H1 (cell line): ENCODE measurements at places on chromosomes 7 and 10. TPM values are rescaled to one million over a fixed set of nuclear protein-coding genes. Genes with fewer than 3 reads are reported as not detected.

Gene OR2A7
- polyA plus RNA-seq = 3.3 and 3.4 TPM in 2 replicates

- DNase-seq = peak; percentile 90
Measured at GRCh38 chr7:154953006-154953684, 49.8 kb downstream of the PAXIP1 start.

GRCh38 chr10:48456361-48456804 lies 148.5 kb downstream of the ARHGAP22 start:
- DNase-seq = peak; percentile 46

Gene SPDYE5
- not detected in 2 replicates for polyA plus RNA-seq

DNA sequence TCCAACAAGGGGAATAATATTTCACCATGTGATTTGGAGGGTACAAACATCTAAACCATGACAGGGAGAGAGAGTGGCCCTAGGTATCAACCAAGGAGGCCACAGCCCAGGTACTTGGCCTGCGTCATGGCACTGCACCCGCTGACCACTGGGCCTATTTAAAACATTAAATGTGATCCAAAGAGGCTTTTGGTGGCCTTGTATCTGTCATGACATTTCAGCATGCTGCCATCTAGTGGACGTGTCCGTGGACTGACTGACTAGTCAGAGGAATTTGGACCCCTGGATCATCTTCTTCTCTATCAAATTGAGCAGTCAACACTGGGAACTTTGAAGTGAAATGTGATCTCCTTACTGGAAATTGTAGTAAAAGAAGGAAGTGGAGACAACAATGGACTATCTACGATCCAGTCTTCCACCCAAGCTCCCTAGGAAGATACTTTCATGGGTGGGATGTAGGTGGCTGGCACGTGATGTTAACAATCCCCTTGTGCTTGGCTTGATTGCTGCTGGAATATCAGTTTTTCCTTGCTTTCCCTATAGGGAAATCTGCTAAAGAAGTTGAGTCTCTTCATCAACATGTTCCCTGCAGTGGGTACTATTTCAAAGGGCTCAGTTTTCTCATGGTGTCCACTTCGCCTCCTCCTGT lies 24.6 kb upstream of the ITGA8 start:
- DNase-seq = peak; percentile 73

DNA sequence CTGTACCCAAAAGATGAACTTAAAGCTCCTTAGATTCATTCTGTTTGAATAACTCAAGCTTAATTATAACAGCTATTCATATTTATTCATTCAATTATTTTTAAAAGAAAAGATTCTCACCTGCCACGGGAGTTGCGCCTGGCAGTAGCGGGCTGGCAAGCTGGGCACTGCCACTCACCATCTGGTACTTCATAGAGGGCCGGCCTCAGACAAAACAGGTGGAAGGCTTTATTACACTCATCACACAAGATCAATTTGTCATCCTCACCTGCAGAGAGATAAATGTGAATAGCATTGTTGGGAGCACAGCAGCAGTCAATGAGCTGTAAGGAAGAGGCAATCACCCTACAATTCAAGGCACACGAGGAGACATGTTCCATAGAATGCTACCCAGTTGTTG lies 15.8 kb downstream of the FZD9 start:
- no peak for DNase-seq

Gene LLCFC1
- not detected in 2 replicates for polyA plus RNA-seq

DNA sequence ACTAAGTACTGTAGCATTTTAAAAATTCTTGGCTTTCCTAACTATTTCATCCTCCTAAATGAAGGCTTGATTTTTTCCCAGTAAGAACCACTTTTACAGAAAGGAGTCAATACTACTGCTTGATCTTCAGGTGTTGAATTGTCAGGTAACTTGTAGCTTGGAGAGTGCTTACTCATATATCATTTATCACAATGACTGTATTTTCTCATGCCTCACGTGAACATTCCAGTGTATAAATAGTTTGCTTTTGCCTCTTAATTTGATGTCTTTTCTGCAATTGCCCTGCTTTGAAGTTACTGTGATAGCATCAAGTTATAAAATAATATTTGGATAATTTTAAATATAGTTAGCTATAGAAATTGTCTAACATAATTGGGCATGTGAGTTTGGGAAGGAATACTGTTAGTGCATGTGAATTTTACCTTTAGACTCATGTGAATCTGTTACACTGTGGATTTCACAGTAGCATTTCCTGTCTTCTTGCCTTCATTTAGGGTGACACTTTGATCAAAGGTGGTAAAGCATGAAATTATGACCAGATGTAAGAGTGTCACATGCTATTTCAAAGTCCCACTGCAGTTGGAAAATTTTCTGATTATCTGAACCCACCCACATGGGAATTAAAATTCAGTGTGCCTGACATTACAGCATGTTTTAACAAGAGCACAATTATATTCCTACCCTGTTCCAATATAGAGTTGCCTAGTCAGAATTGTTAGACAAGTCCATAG lies 962.8 kb downstream of the DNAJB9 start:
- no peak for DNase-seq

DNA sequence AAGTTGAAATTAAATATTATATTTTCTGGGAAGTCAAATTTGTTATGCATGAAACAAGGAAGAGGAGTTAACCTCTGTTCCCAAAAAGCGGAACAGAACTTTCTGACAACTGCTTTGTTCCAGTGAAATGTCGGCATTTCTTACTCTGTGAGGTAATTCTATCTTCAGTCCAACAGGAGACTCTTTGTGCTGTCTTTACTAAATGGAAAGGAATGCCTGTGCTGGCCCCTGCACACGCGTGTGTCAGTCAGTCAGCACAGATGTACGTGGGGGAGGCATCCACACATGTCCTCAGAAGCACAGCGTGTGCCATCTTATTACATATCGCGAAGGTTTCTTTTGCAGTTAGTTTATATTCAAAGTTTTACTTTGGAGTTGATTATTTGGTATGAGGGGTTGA lies 37.5 kb downstream of the NET1 start:
- DNase-seq = no peak

DNA sequence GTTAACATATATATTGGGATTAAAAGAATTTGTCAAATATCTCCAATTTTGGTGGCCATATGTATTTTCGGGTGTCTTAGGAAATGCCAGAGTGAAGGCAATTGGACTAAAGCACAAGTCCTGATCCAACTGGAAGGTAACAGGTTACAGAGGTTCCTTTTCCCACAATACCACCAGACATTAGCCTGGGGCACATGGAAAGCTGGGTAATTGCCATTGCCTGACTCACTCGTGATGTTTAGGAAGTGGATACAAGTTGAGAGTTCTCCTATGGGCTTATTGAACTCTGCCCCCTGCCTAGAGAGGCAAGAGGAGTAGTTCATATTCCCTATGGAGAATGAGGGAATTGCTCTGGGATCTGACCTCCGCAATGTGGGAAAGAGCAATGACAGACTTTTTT lies 5.7 kb downstream of the DNAH11 start:
- no peak for DNase-seq

GRCh38 chr10:110556969-110557601 lies 10.4 kb upstream of the SMC3 start:
- peak; percentile 70 for DNase-seq

Gene CALML5
- polyA plus RNA-seq = 0.09 TPM in 1 of 2 replicates, not detected in the other

- no peak for DNase-seq
Measured at GRCh38 chr10:50846753-50847152, 38.7 kb downstream of the A1CF start.

Gene CYP2C9
- 0.03 TPM in 1 of 2 replicates, not detected in the other for polyA plus RNA-seq

GRCh38 chr10:60006062-60006461 lies 99.7 kb upstream of the CCDC6 start:
- no peak for DNase-seq

DNA sequence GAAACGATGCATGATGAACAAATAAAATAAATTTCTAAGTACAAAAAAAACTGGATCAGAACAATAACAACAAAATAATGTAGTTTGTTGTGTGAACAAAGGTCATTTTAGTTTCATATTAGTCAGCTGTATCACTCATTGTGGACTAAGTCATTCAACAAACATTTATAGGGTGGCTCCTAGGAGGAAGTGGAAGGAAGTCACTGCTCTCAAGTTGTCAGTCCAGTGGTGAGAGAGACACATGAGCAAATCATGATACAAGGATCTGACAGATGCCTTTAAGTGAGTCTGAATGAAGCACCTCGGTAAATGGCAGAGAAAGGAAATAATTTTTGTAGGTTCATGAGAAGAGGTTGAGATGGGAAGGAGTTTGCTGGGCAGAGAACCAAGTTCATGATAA lies 56.8 kb downstream of the EPDR1 start:
- no peak for DNase-seq

Gene NUTM2B
- polyA plus RNA-seq = 0.20 and 0.27 TPM in 2 replicates

Gene TMEM140
- polyA plus RNA-seq = not detected in 2 replicates

DNA sequence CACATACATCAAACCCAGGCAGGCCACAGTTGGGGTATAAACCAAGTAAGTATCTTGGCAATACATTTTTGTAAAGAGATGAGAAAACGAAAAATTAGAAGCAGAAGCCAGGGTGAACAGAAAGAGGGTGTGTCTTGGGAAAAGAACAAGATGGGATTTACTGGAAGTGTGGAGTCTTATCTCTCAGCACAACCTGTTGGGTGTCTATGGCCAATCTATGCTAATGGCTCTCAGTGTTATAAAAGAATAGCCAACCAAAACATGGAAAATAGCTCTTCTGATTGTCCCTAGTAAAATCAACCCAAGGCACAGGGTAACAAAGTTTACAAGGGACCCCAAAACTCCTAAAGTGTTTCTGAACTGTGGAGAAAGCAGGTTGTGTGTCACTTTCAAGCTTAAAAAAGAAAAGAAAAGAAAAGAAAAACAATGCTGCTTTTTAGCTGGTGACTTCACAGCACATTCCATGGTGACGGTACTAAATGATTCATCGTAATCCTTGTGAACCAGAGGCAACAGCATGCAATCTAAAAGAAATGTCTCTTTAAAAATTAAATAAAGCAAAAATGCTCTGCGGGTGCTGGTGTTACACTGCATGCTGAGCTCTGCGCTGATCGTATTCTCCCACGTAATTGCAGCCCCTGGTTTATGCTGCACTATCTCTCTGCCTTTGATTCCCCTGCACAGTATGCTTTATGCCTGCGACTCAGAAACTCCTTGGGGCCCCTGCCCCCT lies 100.8 kb downstream of the C10orf90 start:
- no peak for DNase-seq

DNA sequence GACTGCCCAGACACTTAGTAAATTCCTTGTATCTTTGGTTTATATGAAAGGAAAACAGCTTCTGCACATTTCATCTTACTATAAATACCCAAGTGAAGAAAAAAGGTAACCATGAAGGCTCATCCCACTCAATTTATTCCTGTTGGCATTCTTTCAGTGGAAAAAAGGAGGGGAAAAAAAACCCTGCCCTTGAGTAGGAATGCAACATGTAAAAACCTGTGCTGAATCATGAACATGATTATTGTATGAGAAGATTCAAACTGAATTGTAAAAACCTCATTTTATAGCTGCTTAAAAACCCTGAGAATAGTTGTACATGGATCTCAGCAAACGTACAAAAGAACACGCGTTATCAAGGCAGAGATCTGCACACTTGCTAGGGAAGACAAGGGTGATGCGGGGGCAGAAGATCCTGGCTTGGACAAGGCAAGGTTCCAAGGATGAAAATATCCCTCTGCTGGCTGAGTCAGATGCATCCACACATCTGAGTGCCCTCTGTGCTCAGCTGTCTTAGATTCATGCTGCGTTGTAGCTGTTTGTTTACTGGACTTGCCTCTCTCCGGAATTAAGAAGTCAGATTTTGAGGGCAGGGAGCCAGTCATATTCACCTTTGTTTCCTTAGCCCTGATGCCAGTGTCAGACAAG lies 658.2 kb downstream of the PARD3 start:
- no peak for DNase-seq

Gene CPA2
- 0.21 and 0.22 TPM in 2 replicates for polyA plus RNA-seq

Gene LEP
- polyA plus RNA-seq = not detected in 2 replicates

DNA sequence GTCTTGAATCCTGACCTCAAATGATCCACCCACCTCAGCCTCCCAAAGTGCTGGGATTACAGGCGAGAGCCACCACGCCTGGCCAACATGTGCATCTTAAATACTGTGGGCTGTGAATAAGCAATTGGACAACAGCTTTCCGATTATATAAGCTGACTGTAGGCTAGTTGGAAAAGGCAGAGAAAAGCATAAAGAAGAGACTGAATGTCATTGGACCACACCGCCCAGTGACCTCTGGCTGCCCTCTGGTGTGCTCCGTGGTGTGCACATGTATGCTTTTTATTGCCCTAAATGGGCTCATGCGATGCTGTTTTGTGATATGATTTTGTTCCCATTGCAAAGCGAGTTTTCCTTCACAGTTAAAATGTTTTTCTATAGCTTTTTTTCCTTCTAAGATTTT lies 15.4 kb upstream of the CSGALNACT2 start:
- no peak for DNase-seq

Gene RADIL
- 5.4 and 7.6 TPM in 2 replicates for polyA plus RNA-seq

DNA sequence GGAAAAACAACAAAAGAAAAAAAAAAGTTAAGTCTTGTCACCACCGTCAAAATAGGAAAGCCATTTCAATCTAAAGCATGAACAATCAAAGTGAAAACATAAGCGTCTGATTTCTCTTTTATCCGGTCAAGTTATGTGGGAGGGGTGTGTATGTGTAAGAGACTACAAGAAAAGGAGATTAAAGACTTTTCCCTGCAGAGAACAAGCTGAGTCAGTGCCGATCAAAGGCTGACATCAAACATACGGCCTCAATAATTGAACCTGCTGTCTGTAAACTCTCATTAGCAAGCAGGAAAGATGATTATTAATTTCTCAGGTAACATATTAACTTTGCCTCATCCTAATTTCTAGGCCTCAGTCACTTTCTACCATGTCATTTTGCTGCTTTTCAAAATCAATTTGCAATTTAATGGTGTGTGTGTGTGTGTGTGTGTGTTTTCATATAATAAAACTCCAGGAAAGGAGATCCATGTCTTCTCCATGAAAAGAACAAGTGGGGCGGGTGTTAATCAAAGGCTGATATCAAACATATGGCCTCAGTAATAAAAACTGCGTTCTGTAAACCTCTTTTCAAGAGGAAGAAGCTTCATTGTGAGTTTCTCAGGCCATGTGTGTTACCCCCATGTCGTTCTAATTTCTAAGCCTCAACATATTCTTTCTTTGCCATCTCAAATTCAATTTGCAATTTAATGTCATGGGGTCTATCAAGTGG lies 649.1 kb upstream of the SORCS1 start:
- no peak for DNase-seq

DNA sequence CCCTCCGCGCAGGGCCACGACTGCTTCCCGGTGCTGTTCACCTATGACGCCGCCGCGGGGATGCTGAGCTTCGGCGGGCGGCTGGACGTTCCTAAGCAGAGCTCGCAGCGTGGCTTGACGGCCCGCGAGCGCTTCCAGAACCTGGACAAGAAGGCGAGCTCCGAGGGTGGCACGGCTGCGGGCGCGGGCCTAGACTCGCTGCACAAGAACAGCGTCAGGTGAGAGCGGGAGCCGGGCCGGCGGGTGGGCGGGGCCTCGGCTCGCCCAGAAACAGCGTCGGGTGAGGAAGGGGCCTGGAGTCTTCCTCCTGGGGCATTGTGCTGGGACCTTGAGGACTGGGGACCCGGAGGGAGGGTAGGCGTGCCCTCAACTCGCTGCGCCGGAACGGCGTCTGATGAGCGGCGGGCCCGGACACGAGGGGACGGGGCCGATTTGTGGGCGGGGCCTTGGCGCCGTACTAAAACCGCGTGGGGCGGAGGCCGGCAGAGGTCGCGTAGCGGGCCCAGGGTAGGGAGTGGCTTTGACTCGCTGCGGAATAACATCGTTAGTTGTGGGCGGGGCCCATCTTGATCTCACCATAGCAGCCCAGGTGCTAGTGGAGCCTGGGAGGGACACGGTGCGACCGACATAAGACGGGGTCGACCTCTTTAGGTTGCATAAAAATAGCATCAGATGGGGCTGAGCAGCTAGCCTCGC lies 15.6 kb downstream of the PDAP1 start:
- DNase-seq = peak; percentile 91

Gene MSMB
- polyA plus RNA-seq = not detected in 2 replicates
